Activated B cell treated with CpG ODN at 0.5 μM for 24 hours (primary cell): ENCODE measurements at places on chromosomes 4 and X. TPM values are rescaled to one million over a fixed set of nuclear protein-coding genes. Genes with fewer than 3 reads are reported as not detected.
A peak's percentile ranks its signal among the peaks of the same experiment; 100 is the strongest.

The NAP1L3 gene
- total RNA-seq, result 0.20 and 0.32 TPM in 2 replicates

GRCh38 chr4:125200556-125200955 is 114.2 kb upstream of the FAT4 start:
- no peak for DNase-seq

- no peak for DNase-seq
Measured at GRCh38 chr4:10005632-10006031, 15.7 kb downstream of the SLC2A9 start.

- DNase-seq, result no peak
Measured at GRCh38 chr4:100722866-100723459, 205.1 kb upstream of the EMCN start.

GRCh38 chr4:1770245-1770644 is 22.8 kb upstream of the FGFR3 start:
- DNase-seq, result no peak

GRCh38 chrX:130877892-130878341 is 25.1 kb downstream of the ENOX2 start:
- no peak for DNase-seq

GRCh38 chr4:136562834-136563233 is 969.5 kb downstream of the PCDH18 start:
- DNase-seq, result no peak

GRCh38 chr4:25131926-25132325 is 28.3 kb downstream of the SEPSECS start:
- no peak for DNase-seq

The PGAM4 gene
- not detected in 2 replicates for total RNA-seq

The HS3ST1 gene
- total RNA-seq, result 0.59 and 2.1 TPM in 2 replicates

The ARMCX5 gene
- total RNA-seq, result 12.0 and 12.4 TPM in 2 replicates

The STATH gene
- total RNA-seq, result not detected in 2 replicates

The SSX2 gene
- total RNA-seq, result not detected in 2 replicates

The COX7B2 gene
- total RNA-seq, result not detected in 2 replicates

- peak; percentile 26 for DNase-seq
Measured at GRCh38 chrX:18674417-18674787, 2.5 kb upstream of the RS1 start.

The MAGT1 gene
- total RNA-seq, result 36.5 and 40.2 TPM in 2 replicates

The UGT2B15 gene
- 0.22 and 0.44 TPM in 2 replicates for total RNA-seq

The NHSL2 gene
- total RNA-seq, result 0.29 TPM in 2 replicates

The FAM47B gene
- total RNA-seq, result not detected in 2 replicates

The DCX gene
- total RNA-seq, result not detected in 2 replicates

GRCh38 chrX:49077941-49078340 is 1.7 kb downstream of the WDR45 start:
- DNase-seq, result no peak

The PNMA3 gene
- 1.2 and 1.9 TPM in 2 replicates for total RNA-seq

GRCh38 chrX:47311932-47312774 is 58.2 kb upstream of the ZNF157 start:
- DNase-seq, result no peak

DNA sequence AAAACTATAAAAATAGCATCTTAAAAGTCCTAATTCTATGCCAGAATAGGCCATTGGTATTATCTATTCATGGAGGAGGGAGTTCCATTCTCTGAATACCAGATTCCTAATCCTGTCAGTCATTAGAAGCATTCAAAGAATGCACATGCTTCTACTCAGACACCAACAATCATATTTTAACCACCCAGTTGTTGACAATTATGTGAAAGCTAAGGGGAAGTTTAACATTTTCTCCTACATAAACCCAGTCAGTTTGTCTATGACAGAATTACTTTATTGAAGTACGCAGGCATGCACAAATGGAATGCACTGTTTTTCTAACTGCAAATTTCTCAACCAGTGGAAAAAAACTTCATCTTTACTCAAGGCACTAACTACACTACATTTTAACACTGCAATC is 69.6 kb upstream of the MTNR1A start:
- DNase-seq, result no peak

GRCh38 chr4:20044502-20044911 is 207.2 kb upstream of the SLIT2 start:
- DNase-seq, result no peak

GRCh38 chr4:40395166-40395900 is 60.2 kb downstream of the CHRNA9 start:
- no peak for DNase-seq

The PHEX gene
- 0.27 and 0.49 TPM in 2 replicates for total RNA-seq

DNA sequence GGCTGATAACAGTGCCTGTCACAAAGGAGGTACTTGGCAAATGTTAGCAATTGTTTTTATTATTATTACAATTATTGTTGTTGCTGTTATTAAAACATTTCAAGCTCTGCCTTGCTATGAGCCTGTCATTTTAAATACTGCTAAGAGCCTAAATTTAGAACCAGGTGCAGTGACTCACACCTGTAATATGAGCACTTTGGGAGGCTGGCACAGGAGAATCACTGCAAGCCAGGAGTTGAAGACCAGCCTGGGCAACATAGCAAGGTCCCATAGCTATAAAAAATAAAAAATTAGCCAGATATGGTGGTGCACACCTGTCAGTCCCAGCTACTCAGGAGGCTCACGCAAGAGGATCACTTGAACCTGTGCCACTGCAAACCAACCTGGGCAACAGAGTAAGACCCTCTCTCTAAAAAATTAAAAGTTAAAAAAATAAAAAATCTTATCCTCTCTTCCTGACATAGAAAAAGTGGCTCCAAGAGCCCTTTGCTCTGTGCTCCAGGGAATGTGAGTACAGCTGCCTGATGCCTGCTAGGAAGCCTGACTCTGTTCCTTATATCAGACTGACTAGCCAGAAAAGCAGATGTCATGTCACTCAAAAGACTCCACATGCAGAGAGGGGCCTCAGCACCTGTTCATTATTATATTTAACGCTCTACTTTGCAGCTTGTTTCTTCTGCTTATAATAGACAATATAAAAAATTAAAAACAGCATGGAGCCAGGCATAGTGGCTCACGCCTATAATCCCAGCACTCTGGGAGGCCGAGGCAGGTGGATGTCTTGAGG is 234.0 kb downstream of the OPHN1 start:
- DNase-seq, result no peak

DNA sequence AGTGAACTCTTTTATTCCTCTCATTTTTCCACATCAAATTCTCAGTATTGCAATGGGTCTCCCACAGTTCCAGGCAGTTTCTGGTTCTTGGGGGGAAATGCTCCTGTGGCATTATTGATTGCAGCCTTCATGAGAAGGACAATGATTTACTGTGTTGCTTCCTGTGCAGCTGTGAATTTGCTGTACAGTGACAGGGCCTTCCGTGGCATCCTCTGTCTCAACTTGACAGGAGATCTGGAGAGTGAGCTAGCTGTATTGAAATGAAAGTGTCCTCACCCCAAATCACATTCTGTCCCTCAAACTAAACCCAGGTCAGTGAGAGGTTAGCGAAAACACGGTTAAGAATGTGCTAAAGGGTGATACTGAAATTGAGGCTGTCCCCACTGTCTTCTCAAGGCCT is 77.1 kb upstream of the ATOH1 start:
- no peak for DNase-seq

The MAP9 gene
- total RNA-seq, result 8.8 and 10.7 TPM in 2 replicates

DNA sequence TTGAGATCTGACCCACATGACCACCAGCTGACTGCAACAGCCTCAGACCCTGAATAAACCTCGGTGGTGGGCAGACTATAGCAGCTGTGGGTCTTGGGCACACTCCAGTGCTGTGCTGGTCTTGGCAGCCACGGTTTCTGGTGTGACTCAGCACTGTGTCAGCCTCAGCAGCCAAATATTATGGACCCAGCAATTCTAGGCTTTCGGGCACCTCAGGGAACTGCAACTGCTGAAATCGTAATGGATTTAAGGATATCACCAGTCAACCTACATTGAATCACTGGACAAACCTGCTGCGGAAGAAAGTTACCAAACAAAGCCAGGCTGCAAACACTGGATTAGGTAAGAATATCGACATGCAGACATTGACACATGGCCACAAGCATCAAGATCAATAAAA is 10.5 kb upstream of the UBE2NL start:
- no peak for DNase-seq

The NAT8L gene
- total RNA-seq, result 0.15 and 0.24 TPM in 2 replicates

GRCh38 chr4:20311856-20312255 is 60.2 kb downstream of the SLIT2 start:
- no peak for DNase-seq
